ENCODE measurements at places on chromosomes 3 and 15.

DNA sequence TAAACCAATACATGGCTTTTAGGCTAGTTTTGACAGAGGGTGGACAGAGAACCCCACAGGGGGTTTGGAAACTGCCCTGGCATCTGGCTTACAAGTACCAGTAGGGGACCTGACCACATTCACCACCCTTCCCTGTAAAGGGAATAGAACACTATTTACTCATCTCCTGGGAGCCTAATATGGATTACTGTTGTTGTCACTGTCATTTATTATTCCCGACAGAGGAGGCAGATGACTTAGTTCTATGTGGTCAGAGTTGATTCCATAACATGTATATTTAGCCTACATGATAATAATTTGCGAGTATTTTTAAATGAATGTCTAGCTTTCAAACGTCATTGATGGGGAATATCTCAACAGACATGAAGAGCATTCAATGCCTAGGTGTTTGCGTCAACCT is 15.9 kb downstream of the ZBTB38 start:
- peak; percentile 74 for DNase-seq

GRCh38 chr3:52453496-52454249 is at the start of gene TNNC1:
TSS of gene TNNC1 (minus strand) at chr3:52454041. CDS start at chr3:52454015, 26 bp downstream.
- no peak for DNase-seq

DNA sequence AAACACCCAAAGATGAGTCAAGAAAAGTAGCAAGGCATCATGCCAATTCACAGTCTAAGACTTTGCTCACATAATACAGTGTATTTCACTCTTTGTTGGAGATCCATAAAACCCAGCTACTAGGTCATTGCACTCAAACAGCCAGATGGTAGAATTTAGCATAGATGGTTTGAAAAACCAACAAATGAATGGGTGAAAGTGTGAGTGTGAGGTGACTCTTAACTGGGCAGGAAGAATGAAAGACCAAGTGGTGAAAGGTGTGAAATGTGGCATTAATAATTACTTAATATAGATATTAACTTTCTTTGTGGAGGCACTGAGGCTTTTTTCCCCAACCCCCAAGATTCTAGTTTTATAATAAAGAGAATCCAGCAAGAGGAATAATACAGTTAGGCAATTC is 159.5 kb downstream of the SQOR start:
- no peak for DNase-seq

DNA sequence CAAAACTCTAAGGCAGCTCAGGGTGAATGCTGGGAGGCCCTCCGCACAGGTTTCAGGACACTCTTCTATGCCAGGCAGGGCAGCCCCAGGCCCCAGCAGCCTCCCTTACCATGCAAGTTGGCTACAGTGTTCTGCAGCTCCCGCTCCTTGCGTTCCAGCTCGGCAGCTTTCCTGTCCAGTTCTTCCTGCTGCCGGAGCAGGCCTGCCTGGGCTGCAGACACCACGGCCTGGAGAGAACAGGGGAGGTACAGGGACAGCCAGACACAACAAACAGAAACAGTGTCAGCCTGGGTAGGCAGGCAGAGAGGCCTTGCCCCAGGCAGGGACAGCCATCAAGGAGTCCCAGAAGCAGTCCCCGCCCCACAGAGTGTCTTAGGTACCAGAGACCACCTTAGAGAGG is 9.0 kb upstream of the ULK3 start:
- DNase-seq: no peak

DNA sequence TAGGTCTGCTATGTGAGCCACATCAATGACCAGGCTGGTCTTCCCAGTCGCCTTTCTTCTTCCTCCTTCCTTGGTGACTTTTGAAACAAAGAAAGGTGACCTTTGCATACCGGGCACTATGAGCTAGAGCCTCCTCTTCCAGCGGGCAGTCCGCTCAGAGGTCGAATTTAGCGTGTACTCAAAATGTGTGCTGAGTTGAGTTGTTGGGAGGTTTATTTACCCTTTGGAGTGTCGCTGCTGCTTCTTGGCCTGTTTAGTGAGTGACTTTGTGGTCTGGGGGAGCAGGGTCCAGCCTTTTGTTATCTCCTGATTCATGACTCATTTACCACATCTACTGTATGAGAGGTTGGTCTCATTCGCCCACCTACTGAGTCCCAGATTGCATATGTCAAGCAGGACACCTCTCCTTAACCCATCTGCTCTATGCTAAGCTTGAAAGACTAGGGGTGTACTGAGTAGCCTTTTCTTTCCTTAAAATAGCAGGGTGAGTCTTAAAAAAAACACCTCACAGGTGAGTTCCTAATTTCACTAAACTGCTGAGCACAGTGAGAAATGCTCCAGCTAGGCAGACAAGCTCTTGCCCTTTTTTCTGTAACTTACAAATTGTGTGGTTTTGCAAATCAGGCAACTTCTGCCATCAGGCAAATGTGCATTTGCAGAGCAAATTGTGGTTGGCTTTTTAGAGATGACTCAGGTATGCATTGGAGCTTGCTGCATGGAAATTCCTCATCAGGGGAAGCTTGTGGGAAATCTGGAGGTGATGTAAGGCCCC is 3.2 kb upstream of the SIAH2 start:
- DNase-seq: peak; percentile 87

GRCh38 chr3:152268555-152269055 is at the start of gene MBNL1:
TSS of gene MBNL1 (plus strand) at chr3:152268929. CDS start at chr3:152300194, 31,265 bp downstream.
- peak; percentile 78 for DNase-seq

GRCh38 chr3:128170866-128171516 is 17.7 kb downstream of the EEFSEC start:
- peak; percentile 81 for DNase-seq

- peak; percentile 38 for DNase-seq
These were observed 279.8 kb downstream of the VPS13C start for GRCh38 chr15:61780278-61780980.

- DNase-seq: peak; percentile 76
These were observed 30.2 kb downstream of the FAM174B start for GRCh38 chr15:92625251-92625980.

- DNase-seq: peak; percentile 77
These were observed 417.1 kb downstream of the RBMS3 start for GRCh38 chr3:29697989-29698388.

GRCh38 chr15:77239882-77240608 is 169.1 kb upstream of the TSPAN3 start:
- peak; percentile 49 for DNase-seq

DNA sequence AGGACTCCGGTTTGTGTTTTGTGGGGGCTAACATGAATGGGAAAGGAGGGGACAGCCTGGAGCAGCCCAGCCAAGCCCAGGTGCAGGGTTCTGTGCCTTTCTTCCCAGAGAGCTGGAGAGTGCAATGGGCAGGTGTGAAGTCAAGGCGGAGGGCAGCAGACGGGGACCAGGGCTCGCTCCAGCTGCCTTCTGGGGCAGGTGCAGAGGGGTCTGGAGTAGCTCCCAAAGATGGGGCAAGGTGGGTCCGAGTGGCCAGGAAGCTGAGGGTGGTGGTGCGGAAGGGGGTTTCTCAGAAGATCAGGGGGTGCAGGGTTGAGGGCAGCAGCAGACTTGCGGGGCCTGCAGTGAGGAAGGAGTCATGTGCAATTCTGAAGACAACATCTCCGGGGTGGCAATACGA is 158.9 kb downstream of the NSMCE3 start:
- DNase-seq: no peak

DNA sequence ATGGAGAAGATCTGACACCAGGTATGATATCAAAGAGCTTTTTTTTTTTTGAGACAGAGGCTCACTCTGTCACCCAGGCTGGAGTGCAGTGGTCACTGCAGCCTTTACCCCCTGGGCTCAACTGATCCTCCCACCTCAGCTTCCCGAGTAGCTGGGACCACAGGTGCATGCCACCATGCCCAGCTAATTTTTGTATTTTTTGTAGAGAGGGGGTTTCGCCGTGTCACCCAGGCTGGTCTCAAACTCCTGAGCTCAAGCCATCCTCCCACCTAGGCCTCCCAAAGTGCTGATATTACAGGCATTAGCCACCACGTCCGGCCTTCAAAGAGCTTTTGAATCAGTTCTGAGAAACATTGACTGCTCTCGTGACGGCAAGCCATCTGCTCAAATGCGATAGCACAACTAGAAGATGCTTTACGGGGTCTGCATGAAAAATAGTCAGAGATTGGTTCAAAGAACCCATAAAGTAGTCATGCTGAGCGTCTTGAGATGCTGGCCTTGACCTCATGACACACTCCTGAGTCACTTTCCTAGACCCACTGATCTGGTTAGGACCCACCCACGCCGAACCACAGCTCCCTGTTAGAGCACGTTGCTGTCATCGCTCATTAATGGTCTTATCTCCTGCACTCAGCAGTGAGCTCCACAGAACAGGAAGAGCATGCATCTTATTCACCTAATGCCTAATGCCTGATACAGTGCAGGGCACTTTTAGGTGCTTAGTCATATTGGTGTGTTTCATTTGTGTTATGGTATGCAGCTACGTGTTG is 57.0 kb upstream of the NR2F2 start:
- peak; percentile 99 for DNase-seq

DNA sequence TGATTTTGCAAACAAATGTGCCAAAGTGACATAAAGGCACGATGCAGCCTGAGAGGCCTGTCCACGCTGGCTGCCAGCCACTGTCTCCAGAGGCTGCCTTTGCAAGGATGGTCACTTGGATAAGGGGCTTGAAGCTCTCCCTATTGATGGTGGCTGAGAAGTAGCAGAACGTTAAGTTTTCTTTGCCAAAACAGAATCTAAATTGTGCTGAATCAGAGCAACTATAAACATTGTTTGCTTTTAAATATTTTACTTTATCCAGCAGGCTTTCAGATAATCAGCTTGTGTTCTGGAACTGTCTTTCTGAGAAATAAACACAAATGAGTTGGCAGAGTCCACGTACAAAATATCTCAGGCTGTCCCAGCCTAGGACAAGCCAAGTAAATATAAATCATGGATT is 23.8 kb upstream of the CNBP start:
- DNase-seq: no peak

GRCh38 chr15:92068121-92068520 is 214.6 kb downstream of the SLCO3A1 start:
- no peak for DNase-seq

- no peak for DNase-seq
These were observed 88.3 kb upstream of the MYRIP start for GRCh38 chr3:39721076-39721475.

DNA sequence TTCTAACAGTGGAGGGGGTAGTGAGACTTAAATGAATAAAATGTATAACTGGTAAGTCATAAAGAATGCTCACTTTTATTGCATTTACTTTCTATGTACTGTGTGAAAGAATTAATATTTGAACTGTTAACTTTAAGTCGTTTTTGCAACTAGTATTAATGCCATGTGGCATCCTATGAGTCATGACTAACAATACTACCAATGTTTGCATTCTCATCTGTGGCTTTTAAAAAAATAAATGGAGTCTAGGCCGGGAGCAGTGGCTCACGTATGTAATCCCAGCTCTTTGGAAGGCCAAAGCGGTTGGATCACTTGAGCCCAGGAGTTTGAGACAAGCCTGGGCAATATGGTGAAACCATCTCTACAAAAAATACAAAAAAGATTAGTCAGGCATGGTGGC is 5.2 kb downstream of the C3orf49 start:
- DNase-seq: peak; percentile 62

Data from fibroblast of upper back skin (primary cell).